D721Med (cell line): ENCODE measurements at places on chromosomes 4 and X.

- no peak for DNase-seq
Measured at GRCh38 chr4:98945297-98945850, 16.4 kb upstream of the EIF4E start.

DNA sequence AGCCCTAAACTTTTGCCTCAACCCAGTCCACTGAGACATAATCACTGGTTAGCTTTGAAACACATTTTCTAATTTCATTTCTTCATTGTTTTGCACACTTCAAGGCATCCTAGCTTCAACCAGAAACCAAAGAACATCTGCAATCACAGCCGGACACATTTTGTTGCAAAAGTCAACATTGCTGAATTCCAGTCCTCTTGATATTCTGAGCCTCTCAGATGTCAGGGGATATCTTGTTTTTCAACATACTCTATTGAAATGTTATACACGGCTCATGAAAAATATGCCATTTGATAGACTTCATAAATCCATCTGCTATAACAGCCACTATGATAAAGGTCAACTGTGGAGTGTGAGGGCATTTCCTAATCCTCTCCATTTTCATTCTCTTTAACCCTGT is 241.6 kb upstream of the PUDP start:
- DNase-seq, result no peak

DNA sequence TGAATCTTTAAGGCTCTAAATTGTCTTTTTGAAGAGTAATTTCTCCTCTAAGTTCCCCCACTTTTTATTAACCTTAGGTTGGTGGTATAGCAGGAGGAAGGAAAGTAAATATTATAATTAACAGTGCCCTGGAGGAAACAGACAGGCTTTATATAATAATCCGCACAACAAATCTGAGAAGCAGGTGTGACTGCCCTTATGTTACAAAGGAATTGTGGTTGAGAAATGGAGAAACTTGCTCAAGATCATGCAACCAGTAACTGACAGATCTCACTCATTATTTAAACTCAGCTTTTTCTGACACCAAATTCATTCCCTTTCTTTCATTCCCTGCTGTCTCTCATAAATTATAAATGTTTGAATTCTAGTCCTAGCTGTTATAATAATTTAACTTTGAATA is 282.0 kb downstream of the PPP3CA start:
- no peak for DNase-seq

DNA sequence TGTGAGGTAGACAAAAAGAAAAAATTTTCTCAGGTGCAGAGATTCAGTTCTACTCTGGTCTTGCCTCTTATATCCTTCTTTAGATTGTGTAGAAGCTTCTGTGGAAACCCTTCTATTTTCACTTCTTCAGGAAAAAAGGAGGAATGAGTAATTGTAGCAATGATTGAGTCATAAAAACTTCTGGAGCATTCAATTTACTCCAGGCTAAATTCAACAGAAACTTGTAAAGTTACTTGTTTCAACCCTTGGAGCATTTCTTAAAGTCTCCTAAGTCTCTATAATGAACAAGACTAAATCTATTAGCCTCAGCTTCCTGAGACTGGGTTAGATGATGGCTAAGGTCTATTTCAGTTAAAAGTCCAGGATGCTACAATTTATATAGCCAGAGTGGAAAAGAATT is 29.9 kb downstream of the BOD1L1 start:
- no peak for DNase-seq

DNA sequence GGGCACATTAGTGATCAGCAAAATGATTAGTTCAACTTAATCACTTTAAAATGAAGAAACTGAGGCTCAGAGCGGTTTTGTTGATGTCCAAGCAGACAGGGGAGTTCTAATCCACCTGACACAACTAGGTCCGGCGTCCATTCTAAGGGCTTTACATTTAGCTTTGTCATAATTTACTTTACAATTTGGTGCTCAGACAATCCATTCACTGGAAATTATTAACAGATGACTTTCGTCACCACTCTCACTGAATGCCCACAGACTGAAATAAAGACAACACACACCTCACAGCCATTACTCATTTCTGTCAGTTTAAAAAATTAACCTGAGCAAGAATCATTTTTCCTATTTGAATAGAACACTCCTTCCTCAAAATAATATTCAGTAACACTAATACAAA is 10.8 kb downstream of the NR3C2 start:
- DNase-seq, result no peak

GRCh38 chrX:101417190-101417589 is 9.2 kb downstream of the HNRNPH2 start:
- DNase-seq, result no peak

- no peak for DNase-seq
Measured at GRCh38 chr4:188025476-188025875, 29.9 kb downstream of the ZFP42 start.

GRCh38 chrX:102546828-102547493 is 30.4 kb upstream of the TMSB15A start:
- no peak for DNase-seq

GRCh38 chr4:39043861-39044363 is 11.7 kb upstream of the TMEM156 start:
- DNase-seq, result no peak

DNA sequence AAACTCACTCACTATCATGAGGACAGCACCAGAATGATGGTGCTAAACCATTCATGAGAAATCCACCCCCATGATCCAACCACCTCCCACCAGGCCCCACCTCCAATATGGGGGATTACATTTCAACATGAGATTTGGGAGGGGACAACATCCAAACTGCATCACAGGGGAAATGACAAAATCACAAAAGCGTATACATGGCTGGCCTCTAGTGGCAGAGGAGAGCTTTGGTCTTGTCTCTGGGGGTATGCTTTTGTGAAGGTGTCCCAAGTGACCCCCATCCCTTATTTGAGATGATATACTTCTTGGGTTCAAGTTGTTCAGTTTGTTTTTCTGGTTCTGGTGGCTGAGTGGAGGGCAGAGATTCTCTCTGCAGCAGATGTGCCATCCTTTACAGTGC is 8.5 kb upstream of the SETD7 start:
- DNase-seq, result no peak

DNA sequence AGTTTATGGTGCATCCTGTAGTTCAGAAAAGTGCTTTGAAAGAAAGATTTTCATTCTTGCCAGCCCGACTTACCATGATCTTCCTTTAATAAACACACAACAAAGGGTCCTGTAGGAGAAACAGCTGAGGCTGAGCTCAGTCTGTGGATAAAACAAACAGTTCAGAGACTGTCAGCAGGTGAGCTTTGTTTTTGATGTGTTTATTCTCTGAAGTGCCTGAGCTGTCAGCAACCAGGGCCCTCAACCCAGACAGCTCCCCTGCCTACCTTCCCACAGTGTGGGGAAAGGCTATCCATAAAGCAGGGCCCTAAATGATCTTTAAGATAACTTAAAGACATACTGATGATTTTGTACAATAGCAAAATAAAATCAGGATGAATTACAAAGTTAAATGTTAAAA is 459.2 kb upstream of the GALNT7 start:
- no peak for DNase-seq

GRCh38 chr4:168154546-168155277 is 62.4 kb downstream of the ANXA10 start:
- DNase-seq, result no peak

DNA sequence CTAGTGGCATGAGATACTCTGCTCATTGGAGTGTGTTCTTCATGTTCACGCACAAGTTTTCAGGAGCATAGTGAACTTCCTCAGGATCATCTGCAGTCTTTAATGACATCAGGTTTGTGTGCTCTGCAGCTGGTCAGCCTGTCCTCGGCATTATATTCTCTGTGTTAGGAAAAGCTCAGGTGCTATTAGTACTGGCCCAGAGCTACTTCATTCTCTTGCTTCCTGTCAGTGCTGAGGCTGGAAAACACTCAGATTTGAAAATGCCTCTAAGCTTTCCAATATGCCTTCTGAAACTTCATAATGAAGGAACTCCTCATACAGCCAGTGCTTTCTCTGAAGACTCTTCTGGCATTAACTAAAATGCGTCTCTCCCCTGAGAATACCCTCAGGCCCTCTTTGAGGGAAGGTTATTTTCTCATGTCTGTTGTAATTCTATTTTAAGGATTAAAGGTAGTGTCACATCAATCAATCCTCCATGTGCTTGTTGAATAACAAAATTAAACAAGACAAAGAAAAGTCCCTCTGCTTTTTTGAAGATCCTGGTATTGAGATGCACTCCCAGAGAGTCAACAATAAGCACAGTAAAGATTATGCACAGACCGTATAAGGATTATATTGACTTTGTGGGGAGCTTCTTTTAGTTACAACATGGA is 666.4 kb downstream of the ADGRL3 start:
- no peak for DNase-seq

GRCh38 chr4:63122955-63123354 is 1286.3 kb downstream of the TECRL start:
- DNase-seq, result no peak

GRCh38 chr4:109355835-109356234 is 53.4 kb upstream of the COL25A1 start:
- DNase-seq, result no peak
